ENCODE measurements at places on chromosomes 3 and 15.
A peak's percentile ranks its signal among the peaks of the same experiment; 100 is the strongest.

DNA sequence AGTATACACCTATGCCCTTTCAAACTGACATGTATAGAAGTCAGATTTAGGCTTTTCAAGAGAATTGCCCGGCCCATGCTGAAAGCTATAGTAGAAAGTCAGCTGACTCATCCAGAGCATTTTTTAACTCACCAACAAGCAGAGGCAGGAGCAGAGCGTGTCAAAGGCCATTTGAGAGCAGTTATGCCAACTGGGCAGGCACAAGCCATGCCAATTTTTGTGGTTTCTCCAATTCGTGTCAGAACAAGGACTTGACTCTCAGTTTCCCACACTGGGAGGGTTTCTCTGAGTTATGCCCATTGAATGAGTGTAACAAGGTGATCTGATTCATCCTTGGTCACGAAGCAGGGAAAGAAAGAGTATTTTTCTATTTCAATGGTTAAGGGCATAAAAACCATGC, 403.3 kb upstream of the THBS1 start:
- no peak for DNase-seq

DNA sequence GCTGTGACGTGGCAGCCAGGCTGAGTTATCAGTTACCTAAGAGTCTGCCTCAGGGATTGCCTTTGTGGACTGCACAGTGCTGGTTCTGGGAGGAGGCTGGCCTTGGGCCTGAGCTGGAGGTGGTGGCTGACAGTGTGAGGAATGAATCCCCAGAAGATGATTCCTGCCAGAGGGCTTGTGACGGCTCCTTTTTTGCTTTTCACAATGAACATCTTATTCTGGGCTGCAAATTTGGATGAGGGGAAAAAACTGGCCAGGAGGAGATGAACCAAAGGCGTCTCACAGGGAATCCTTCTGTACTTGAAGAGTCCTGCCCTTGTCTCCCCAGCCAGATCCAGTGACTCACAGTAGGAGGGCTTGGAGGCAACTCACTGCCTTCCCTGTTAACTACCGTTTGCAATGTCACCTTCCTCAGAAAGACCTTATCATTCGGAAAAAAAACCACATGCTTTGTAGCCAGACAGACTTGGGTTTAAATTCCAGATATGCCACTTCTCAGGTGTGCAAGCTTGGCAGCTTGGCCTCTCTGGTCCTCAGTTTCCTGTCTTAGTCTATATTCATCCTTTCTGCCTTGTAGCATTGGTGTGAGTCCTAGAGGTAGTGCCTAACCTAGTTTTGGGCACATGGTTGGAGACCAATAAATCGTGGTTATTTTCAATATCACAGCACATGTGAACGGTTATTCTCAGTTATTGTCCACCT, 19.1 kb downstream of the ST6GAL1 start:
- DNase-seq = no peak

DNA sequence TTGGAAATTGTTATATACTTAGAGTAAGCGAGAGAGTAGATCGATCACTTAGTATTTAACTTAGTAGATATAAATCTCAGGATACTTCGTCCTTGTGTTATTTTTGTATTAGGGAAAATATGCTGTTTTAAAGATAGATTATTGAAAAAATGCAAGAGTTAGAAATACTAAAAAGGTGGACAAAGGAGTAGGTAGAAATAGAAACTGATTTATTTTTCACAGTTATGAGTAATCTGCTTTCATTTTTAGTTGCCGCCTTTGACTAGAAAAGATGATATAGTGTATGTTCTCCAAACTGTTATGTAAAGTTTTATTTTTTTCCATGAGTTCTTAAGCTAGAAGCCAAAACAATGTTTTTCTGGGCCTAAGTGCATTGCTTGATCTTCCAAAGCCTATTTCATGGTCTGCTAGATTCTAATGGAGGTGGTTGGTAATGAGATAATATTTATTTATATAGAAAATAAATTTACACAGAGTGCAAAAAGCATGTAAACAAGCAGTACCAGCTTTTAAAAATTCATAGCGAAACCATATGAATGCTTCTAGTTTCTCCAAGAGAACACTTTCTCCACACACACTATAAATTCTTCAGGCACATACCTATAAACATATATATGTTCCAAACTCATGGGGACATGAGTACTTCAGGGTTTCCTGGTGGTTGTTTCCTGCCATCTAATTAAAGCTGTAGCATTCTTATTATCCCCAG, 61.1 kb downstream of the DIPK2A start:
- DNase-seq = peak; percentile 21

DNA sequence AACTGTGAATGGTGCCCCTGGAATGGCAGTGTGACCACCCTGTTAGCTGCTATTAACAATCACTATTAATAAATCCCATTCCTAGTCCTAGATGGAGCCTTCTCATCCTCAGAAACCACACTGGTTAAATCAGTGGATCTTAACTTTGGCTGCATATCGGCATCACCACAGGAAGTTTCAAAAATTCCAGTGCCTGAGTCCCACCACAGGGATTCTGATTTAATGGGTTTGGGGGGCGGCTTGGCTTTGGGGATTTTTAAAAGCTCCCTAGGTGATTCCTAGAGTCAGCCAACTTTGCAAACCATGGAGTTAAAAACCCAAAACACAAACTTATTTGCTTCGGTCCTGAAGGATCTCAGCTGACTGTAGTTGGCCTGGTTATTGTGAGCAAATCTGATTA, 3.1 kb downstream of the FAM107A start:
- DNase-seq = no peak

GRCh38 chr3:52339612-52340011, 23.5 kb downstream of the DNAH1 start:
- peak; percentile 34 for DNase-seq

GRCh38 chr3:59547874-59548273, 498.0 kb upstream of the CFAP20DC start:
- DNase-seq = no peak

- no peak for DNase-seq
Measured at GRCh38 chr3:105504440-105504951, 137.8 kb downstream of the ALCAM start.

- no peak for DNase-seq
Measured at GRCh38 chr3:14647976-14648955, 3.3 kb upstream of the CCDC174 start.

DNA sequence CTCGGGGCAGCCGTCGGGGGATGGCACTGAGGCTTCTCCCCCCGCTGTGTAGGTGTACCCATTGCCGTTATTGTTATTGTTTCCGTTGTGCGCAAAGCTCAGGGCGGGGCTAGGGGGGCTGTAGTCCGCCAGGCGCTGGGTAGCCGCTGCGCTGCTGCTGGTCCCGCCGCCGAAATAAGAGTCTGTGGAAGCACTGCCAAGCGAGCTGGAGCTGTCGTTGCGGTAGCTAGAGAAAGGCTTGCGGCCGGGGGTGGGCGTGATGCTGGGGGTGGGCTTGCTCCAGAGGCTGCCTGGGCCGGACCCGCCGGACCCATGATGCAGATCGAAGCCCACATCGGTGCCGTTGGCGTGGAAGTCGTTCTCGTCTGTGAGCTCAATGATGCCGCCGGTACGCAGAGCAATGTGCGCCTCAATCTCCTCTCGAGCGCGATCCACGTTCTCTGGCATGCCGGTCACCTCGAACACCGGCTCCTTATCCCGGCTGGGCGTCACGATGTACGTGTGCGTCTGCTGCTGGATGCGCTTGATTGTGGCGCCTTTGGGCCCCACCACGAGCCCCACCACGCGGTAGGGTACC, 1.9 kb downstream of the MEX3B start:
- no peak for DNase-seq

DNA sequence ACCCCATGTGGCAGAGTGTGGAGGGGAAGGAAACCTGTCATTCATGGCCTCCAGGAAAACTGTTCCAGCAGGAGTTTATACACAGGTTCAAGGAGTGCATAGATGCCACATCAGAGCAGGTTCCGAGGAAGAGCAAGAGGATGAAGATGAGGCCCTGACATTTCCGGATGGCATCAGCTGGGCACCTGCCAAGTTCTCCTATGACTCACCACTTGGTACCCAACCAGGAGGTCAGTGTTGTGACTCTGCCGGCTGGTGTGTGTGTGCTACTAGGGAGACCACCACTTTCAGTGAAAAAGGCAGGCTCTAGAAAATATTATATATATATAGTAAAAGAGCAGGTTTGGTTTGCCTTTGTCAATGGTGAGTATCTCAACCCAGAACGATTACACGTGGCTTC, 69.3 kb downstream of the NTRK3 start:
- DNase-seq = no peak

DNA sequence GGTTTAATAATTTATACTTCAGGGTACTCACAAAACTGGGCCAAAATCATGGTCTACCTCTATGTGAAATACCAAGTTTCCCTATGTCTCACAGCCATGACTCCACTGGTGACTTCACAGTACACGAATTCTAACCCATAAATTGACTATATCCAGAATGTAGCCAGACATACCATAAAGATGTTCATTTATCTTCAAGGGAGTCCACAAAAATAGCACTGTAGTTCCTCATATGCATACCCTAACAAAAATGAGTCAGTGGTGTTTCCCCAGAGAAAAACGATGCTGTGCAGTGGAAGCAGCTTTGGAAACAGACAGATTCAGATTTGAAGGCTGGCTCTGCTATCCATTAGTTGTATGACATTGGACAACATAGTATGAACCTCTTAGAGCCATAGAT, 438.8 kb downstream of the FHIT start:
- DNase-seq = no peak

DNA sequence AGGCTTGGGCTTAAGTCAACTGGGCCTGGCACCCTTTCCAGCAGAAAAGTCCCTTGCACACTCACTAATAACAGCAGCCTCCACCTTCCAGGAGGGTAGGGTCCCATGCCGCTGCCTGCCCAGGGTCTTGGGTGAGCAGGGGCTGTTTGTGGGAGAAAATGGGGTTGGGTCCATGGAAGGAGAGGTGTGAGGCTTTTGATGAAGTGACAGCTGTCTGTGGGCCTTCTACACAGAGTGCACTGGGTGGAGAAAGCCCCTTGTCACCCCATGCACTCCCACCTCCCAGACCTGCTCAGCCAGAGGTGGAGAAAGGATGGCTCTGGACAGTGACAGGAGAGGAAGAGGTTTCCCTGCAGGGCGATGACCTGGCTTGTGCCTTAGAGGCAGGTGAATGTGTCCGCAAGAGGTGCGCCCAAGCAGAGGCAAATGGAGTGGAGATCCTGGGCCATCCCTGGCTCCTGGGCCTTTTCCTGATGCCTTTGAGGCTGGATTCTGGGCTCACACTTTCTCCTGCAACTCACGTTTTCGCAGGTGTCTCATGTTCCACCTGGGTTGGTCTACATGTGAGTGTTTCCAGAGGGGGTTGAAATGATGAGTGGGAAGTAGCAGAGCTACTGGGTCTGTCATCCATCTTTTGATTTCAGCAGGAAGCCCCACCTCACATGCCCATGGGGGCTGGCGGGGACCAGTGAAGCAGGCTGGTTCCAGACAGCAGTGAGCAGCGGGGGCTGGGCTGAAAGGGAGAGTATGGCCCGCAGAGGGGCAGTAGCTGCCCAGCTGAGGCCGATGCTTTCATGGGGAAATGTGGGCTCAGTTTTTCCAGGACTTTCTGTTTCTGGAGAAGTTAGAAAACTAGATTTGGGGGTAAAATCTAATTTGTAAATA, 85.2 kb upstream of the PRR23E start:
- DNase-seq = no peak

- no peak for DNase-seq
Measured at GRCh38 chr3:49121132-49121736, 611 bp upstream of the USP19 start.

GRCh38 chr3:189316296-189317019, 144.7 kb downstream of the TPRG1 start:
- DNase-seq = no peak

- DNase-seq = no peak
Measured at GRCh38 chr3:65701516-65701915, 337.2 kb downstream of the MAGI1 start.

DNA sequence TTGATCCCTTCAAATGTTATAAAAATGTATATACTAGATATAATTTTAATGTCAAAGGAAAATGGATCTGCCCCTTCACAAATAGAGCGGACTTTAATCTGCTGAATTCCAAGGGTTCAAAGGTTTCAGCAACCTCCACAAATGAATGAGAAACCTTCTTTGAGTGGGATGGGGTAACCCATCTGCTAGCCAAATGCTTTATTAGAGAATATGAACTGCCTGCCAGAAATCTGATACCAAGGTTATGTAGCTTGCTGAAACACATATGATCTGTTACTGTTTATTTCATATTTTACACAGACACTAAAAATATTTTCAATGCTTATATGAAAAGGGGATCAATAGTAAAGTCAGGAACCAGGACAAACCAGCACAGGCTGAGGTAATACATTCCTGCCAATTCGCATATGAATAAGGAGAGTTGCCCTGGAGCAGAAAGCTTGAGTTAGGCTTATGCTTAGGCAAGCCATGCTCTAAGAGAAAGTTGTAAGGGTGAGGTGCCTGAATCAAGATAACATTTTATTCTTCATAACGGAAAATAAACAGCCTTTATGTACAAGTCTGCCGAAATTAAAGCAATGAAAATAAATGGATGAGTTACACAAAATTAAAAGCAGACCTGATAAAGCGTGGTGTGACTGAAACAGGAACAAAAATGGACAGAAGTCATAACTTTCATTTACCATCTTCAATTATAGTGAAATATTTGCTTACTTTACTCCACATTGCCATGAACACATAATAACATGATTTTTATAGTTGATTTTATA, 26.5 kb downstream of the PLOD2 start:
- DNase-seq = no peak

- no peak for DNase-seq
Measured at GRCh38 chr15:99818872-99819271, 85.6 kb upstream of the LYSMD4 start.

DNA sequence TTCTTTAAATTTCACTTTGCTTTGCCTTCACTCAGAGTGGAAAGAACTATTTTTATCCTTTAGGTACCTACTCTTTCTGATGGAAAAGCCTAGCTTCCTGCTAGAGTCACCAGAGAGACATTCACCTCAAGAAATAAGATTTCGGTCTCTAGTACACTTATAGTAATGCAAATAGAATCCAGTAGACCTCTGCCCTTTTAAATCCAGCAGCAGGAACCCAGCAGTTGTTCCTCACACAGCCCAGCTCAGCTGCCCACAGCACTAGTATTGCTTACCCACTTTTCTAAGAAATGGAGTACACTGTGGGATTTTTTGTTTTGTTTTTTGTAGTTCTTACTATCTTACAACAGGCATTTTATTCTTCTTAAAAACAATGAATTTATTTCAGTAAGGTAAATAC, 497.0 kb upstream of the CCDC54 start:
- DNase-seq = no peak

GRCh38 chr3:183158551-183159006, 4.0 kb downstream of the LAMP3 start:
- peak; percentile 97 for DNase-seq

Measured in GM12878 (cell line).